ENCODE measurements at places on chromosomes 11 and 22.
A peak's percentile ranks its signal among the peaks of the same experiment; 100 is the strongest.

DNA sequence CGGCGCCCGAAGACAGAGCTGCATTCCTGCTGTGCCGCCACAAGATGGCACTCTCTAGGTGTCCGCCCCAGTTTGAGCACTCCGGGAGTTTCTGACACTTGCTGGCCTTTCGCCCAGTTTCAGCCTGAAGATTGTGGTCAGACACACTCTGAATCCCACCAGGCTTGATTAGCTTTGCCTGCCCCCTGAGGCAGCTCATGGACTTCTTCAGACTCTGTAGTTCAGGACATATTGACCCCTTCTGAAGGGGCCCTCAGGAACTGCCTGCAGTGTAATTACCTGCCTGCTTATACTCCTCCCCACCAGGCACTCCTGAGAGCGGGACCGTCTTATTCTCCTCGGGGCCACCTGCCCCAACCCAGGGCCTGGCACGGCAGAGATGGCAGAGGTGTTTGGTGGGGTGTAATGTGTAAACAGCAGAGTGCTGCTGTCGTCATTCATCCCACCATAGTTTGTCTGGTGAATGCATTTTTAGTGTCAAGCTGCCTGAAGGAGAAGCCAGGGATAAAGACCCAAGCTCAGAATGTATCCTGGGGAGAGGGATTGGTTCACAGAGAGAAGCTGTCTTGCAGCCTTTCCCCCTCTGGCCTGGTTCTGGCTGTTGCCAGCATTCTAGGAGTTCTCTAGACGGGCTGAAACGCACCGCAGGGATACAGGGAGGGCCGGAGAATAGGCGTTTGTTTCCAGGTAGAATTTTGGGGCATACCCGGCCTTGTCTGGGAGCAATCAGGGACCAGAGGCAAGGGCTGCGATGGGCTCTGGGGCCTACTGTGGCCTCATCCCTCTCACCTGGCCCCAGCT is 46.4 kb downstream of the EIF3F start:
- no peak for DNase-seq

DNA sequence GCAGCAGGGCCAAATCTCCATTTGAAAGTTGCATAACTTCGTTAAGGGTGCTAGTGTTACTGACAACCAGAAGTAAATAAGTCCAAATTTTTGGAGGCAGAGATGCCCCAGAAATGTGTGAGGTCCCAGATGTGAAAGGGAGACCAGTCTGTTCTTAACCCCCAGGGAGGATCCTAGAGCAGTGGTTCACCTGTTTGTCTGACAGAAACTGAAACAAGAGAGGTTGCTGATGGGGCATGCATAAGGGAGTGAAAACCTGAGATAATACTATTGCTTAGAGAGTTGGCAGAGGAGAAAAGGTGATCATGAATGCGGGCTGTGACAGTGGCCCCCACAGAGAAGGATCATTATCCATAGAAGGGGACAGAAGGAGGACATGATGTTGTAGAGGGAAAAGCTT is 3.8 kb downstream of the CBLIF start:
- DNase-seq: no peak

DNA sequence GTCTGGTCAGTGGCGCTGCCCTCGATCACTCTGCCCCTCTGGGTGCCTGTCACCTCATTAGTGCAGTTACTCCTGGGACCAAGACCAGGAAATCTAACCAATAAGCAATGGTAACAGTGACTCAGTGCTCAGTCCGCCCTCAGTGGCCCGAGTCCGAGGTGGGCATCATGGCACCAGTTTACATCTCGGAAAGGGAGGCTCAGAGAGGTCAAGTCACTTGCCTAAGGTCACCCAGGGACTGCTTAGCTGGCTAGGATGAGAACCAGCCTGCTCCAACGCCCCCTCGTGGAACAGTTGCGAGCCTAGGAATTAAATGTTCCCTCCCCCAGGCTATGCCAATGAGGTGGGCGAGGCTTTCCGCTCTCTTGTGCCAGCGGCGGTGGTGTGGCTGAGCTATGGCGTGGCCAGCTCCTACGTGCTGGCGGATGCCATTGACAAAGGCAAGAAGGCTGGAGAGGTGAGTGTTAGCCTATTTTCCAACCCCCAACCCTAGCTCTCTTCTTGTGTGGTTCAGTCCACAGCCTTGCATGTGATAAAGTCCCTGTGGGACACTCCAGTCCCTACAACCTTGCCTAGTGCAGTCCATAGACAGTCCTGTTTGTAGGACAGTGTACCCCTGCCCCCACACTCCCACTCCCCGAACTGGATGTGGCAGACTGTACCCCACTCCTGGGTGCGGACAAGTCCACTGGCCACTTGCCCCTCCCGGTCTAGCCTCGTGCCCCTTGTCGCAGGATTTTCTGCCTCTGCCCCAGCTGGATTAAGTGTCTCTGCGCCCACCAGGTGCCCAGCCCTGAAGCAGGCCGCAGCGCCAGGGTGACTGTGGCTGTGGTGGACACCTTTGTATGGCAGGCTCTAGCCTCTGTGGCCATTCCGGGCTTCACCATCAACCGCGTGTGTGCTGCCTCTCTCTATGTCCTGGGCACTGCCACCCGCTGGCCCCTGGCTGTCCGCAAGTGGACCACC is 1.1 kb downstream of the MTFP1 start:
- peak; percentile 71 for DNase-seq

GRCh38 chr22:44200855-44201550 is 20.3 kb downstream of the PARVG start:
- no peak for DNase-seq

DNA sequence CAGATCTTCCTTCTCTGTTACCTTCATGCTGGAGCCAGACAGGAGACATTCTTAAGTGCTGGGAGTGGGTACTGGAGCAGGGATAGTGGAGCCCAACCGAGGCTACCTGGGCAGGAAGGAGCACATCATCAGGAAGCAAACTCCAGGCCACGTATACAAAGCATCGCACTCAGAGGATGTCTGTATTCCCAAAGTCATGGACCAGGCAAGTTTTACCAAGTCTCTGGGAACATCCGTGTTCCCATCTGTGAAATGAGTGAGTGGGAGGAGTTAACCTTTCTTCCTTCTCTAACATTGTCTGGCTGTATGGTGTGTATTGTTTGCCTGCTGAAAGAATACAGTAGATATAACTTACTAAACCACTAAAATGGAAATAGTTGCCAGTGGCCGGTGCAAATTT is 175.0 kb upstream of the TMEM45B start:
- no peak for DNase-seq

GRCh38 chr11:109604481-109605400 is 182.8 kb downstream of the C11orf87 start:
- DNase-seq: no peak

DNA sequence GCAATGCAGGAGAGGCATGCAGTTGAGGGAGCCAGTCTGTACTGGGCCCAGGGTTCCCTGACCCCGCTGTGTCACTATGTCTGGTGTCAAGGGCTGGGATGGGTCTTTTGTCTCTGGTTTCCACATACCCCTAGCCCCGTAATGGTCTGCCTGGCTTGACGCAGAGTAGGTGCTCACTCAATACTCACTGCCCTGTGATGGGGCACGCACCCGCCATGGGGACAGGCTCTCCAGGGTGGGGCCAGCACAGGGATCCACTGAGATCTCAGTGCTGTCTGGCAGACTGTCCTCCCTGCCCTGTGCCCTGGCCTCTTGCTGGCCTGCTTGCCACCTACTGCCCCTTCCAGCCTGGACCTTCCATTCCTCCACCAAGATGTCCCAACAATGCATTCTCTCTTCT is 101.7 kb upstream of the CD82 start:
- no peak for DNase-seq

DNA sequence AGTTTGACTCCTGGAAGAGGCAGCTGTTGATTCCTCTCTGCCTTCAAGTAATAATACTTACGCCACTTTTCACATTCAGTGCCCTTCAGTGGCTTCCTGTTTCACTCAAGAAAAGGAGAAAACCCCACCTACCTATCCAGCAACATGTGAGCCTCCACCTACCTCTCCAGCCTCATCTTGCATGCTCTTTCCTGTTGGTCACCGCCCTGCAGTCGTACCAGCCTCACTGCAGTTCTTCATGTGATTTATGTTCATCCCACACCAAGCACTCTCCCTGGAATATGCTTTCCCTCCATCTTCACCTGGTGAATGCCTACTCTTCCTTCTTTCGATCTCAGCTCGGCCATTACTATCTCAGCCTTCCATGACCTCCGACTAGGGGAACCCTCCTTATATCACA is 21.8 kb upstream of the YWHAH start:
- DNase-seq: no peak

DNA sequence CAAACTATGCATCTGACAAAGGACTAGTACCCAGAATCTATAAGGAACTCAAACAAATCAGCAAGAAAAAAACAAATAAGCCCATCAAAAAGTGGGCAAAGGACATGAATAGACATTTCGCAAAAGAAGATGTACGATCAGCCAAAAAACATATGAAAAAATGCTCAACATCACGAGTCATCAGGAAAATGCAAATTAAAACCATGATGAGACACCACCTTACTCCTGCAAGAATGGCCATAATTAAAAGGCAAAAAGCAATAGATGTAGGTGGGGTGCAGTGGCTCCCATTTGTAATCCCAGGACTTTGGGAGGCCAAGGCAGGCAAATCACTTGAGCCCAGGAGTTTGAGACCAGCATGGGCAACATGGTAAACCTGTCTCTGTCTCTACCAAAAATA is 10.4 kb upstream of the OR10V1 start:
- no peak for DNase-seq

GRCh38 chr11:19805827-19806226 is 93.2 kb downstream of the NAV2 start:
- no peak for DNase-seq

- DNase-seq: no peak
Measured at GRCh38 chr11:87144252-87144651, 106.5 kb downstream of the TMEM135 start.

- no peak for DNase-seq
Measured at GRCh38 chr22:26536056-26536761, 23.9 kb upstream of the TFIP11 start.

- no peak for DNase-seq
Measured at GRCh38 chr22:24148266-24149197, 32.8 kb upstream of the SUSD2 start.

GRCh38 chr11:45942381-45942780 is 19.9 kb downstream of the LARGE2 start:
- DNase-seq: no peak

DNA sequence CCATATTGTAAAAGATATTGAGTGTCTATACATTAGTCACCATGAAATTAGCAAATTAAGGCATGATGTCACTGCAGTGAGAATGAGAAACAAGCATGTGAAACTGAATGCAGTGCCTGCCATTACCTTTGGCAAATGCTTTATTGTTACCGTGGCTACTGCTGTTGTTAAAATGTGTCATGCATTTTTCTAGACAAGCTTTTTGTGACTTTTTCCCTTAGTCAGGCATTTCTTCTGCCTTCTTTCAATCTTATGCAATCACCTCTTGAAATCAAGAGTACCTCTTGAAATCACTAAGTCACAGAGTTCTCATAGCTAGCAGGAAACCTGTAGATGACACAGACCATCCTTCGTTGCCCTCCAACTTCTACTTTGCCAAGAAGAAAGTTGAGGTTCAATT is 461.7 kb upstream of the TENM4 start:
- DNase-seq: no peak
